ENCODE measurements at places on chromosomes 3 and 15. TPM values are rescaled to one million over a fixed set of nuclear protein-coding genes. Genes with fewer than 3 reads are reported as not detected.
A peak's percentile ranks its signal among the peaks of the same experiment; 100 is the strongest.

Gene SNX22
- 19.3 TPM for total RNA-seq

- no peaks in the 10 kb centered on the region for H3K27me3 ChIP-seq
- H3K4me1 ChIP-seq, result no peaks in the 10 kb centered on the region
- DNase-seq, result no peak
- H3K36me3 ChIP-seq, result no peaks in the 10 kb centered on the region
Measured at GRCh38 chr3:83354205-83354604, 1592.8 kb upstream of the GBE1 start.

GRCh38 chr15:57663262-57663661 lies 43.3 kb upstream of the POLR2M start:
- no peak overlapping the region for H3K27ac ChIP-seq
- H3K4me3 ChIP-seq, result no peak overlapping the region
- no peaks in the 10 kb centered on the region for H3K27me3 ChIP-seq
- H3K36me3 ChIP-seq, result no peaks in the 10 kb centered on the region

DNA sequence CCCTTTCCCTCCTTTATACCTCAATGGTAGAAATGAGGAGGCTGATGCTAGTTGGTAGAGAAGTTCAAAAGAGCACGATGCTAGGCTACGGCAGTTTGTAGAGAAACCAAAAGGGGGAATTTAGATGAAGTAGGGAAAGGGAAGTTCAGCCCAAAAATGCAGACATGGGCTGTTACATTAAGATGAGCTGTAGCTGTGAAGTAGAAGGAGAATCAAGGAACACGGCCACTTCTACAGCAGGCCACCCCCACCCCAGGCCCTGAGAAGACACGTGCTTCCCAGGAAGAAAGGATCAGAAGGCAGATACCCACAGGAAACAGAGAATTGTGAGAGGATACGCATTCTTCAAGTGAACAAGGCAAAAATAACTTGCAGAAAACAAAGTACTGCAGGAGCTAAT lies 2.1 kb upstream of the PARP14 start:
- H3K27me3 ChIP-seq, result no peaks in the 10 kb centered on the region
- no peak overlapping the region for H3K4me3 ChIP-seq
- H3K4me1 ChIP-seq, result peaks cover 27% of the 10 kb centered on the region
- peak overlapping the region; percentile 99 for H3K27ac ChIP-seq
- no peak for DNase-seq

GRCh38 chr3:55296791-55297190 lies 190.3 kb downstream of the WNT5A start:
- H3K27me3 ChIP-seq, result no peaks in the 10 kb centered on the region
- DNase-seq, result no peak
- H3K36me3 ChIP-seq, result no peaks in the 10 kb centered on the region
- H3K27ac ChIP-seq, result no peak overlapping the region
- no peaks in the 10 kb centered on the region for H3K4me1 ChIP-seq
- H3K4me3 ChIP-seq, result no peak overlapping the region

DNA sequence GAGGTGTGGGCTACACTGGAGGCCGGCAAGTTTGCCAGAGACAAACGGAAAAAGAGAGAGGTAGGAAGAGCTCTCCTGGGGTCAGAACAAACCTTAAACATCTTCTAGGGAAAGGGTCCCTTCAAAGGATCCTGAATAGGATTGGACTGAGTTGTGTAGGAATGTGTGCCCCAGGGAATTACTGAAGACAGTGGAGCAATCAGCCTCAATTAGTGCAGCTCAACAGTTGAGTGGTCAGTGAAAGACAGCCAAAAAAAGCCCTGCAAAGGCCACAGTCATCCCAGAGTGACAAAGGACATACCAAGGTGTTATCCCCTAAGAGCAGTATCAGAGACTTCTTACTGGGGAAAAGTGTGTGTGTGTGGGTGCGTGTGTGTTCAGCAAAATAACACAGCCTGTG lies 70.3 kb downstream of the NUP210 start:
- no peaks in the 10 kb centered on the region for H3K4me1 ChIP-seq
- H3K27ac ChIP-seq, result no peak overlapping the region
- H3K36me3 ChIP-seq, result peaks cover 14% of the 10 kb centered on the region
- no peaks in the 10 kb centered on the region for H3K27me3 ChIP-seq
- no peak overlapping the region for H3K4me3 ChIP-seq

GRCh38 chr15:90159213-90159612 lies 41.9 kb upstream of the SEMA4B start:
- H3K27me3 ChIP-seq, result no peaks in the 10 kb centered on the region
- H3K4me3 ChIP-seq, result no peak overlapping the region

GRCh38 chr15:77417602-77418001 lies 2.3 kb downstream of the PEAK1 start:
- peak overlapping the region; percentile 94 for H3K27ac ChIP-seq
- H3K4me1 ChIP-seq, result peaks cover 48% of the 10 kb centered on the region
- no peak for DNase-seq
- H3K27me3 ChIP-seq, result no peaks in the 10 kb centered on the region
- H3K4me3 ChIP-seq, result no peak overlapping the region
